Dermis blood vessel endothelial cell (primary cell): ENCODE measurements at places on chromosomes 12 and 14. TPM values are rescaled to one million over a fixed set of nuclear protein-coding genes. Genes with fewer than 3 reads are reported as not detected.

DNA sequence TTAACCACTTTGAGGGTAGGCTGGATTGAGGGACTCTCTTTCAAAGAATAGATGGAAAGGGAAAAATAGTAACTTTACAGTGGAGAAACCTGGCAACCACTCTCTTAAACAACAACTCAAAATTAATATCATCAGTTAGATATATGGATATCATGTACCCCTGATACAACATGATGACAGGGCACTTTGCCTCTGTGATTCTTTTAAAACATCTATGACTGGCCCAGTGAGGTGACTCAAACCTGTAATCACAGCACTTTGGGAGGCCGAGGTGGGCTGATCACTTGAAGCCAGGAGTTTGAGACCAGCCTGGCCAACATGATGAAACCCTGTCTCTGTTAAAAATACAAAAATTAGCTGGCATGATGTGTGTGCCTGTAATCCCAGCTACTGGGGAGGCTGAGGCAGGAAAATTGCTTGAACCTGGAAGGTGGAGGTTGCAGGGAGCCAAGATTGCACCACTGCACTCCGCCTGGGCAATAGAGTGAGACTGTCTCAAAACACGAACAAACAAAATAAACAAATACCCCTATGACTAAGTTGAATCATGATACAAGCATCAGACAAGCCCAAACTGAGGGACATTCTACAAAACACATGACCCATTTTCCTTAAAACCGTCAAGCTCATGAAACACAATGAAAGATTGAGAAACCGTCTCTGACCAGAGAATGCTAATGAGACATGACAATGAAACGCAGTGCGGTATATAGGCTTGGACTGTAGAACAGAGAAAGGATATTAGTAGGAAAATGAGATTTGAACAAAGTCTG, 26.4 kb upstream of the SLC7A8 start:
- no peak for DNase-seq

DNA sequence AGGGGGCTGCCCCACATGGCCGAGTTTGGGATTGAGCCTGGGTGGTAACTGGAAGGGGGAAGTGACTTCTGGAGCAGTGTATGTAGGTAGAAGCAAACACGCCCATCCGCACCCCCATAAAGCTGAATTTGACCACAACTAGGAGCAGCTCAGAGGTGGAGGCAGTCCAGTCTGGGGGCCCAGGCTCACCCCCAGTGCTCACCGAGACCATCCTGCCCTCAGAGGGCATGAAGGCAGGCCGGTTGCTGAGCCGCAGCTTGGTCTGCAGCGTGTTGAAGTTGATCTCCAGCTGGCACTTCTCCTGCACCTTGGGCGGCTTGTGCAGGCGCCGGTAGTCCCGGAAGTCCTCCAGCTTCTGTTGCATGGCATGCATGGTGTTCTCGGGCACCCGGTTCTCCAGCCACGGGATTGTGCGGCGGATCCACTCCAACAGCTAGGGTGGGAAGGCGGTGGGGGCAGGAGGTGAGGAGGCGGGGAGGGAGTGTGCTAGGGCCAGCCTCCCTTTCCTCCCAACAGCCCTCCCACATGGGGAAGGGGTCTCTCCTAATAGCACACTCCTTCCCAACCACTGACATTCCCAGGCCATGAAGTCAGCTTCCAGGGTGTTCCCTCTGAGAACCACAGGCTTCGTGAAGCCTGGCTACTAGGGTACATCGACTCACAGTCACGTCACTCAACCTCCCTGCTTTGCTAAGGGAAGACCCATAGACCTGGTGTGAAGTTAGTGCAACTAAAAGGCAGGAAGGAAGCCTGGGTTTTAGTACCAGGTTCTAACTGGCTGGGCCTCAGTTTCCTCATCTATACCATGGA, 87.0 kb downstream of the ACTN1 start:
- DNase-seq: no peak

DNA sequence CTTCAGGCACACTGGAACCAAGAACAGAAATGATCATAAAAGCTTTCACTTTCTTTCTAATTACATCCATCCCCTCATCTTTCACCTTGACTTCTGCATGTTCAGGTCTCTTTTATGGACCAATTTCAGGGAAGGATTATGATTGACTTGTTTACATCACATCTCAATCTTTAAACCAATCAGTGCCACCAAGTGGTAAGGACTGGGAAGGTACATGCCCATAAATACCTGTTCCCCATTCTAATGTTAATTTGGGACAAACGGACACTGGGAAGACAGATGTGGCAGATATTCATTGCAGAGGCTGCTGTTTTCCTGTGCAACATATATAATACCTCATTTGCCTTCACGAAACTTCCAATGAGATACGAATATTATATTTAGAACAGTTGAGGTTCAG, 978.1 kb downstream of the GALC start:
- DNase-seq: no peak

DNA sequence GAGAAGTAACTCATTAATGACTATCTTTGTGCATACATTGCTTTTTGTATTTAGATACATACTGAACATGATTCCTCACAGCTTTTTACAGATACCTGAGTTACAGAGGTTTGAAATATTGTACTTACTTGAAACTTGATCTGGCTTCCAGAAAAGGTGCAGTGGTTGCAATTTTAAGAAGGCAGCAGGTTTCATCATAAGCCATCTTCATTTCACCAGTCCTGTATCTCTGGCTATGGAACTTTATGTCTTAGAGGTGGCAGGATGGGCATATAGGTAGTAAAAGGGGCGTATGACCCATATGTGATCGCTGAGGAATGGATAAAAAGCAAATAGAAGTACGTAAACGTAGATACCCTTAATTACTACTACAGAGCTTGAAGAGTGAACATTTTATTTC, 13.7 kb downstream of the ZBTB1 start:
- no peak for DNase-seq

- no peak for DNase-seq
These were observed 48.0 kb downstream of the TDP1 start for GRCh38 chr14:90003526-90004307.

DNA sequence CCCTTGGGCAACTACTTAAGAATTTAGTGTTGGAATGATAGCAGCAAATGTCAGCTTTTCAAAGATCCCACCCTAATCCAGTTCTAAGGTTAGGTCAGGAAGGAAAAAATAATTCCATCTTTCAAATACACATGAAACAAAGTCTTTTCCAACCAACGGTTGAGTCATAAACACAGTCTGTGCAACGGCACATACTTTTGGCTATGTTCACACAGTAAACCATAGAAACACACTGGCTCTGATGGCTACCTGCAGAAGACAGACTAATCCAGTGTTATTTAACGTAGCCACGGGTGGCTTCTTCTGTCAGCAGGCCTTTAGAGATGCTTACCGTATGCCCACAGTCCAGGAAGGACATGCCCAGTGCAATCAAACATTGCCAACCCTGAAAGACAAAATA, 35.7 kb downstream of the HIGD1C start:
- no peak for DNase-seq

PLCZ1 gene
- total RNA-seq: not detected in 2 replicates

IGFBP6 gene
- 4.9 and 7.0 TPM in 2 replicates for total RNA-seq

SMIM41 gene
- not detected in 2 replicates for total RNA-seq

GLIPR1L1 gene
- total RNA-seq: not detected in 2 replicates

CMKLR1 gene
- 0.19 and 1.0 TPM in 2 replicates for total RNA-seq
